ENCODE measurements at places on chromosomes 3 and 15.

GRCh38 chr3:32399030-32399620 is 7.5 kb downstream of the CMTM7 start:
- no peak for DNase-seq

GRCh38 chr3:21944251-21944650 is 193.2 kb upstream of the ZNF385D start:
- DNase-seq: no peak

DNA sequence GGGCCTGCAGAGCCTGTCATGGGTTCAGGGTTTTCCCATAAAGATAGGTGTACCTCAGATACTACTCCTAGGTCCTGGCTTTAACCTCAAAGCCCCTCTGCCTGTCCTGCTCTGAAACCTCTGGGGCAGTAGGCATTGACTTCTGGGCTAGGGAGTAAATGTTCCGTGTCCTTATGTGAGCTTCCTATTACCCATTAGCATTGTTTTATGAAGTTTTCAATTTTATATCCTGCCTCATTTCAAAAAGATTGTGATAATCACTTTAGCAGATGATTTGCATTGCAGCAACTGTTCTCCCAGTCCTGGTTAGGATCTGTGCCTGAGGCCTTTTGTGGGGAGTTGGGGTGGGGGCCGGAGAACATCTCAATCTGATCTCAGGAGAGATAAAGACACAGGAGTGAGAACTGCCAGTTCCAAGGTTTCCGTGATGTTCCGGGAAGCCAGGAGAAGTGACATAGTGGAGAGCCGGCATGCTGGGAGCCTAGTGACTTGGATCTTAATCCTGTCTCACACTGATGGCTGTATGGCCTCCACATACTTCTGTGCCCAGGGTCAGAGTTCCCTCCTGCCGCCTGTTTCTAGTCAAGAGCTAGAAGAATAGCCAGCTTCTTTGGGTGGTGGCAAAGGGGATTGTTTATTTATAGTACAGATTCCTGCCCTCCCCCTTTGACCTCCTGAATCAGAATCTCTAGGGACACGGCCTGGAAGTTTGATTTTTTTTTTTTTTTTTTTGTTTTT is 10.6 kb downstream of the TPM1 start:
- DNase-seq: no peak

- no peak for DNase-seq
Observed at GRCh38 chr3:70716832-70717231, 404.4 kb upstream of the MDFIC2 start.

DNA sequence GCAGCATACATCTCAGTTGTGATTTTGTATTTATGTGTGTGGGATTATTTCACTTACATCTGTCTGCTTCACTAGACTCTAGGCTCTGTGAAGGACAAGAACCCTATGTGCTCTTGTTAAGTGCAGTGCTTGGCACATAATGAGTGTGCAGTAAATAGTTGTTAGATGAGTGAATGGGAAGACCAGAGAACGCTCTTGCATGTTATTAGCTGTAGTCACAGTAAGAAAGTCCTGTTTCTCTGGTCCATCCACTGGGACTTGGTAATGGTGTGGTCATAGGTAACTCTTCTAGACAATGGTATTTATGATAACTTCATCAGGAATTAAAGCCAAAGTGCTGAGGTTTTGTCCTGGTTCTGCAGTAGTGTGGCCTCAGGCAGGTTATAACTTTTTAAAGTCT is 1.4 kb upstream of the AQP9 start:
- no peak for DNase-seq

GRCh38 chr3:52773361-52774065 is 2.8 kb upstream of the NEK4 start:
- DNase-seq: no peak

DNA sequence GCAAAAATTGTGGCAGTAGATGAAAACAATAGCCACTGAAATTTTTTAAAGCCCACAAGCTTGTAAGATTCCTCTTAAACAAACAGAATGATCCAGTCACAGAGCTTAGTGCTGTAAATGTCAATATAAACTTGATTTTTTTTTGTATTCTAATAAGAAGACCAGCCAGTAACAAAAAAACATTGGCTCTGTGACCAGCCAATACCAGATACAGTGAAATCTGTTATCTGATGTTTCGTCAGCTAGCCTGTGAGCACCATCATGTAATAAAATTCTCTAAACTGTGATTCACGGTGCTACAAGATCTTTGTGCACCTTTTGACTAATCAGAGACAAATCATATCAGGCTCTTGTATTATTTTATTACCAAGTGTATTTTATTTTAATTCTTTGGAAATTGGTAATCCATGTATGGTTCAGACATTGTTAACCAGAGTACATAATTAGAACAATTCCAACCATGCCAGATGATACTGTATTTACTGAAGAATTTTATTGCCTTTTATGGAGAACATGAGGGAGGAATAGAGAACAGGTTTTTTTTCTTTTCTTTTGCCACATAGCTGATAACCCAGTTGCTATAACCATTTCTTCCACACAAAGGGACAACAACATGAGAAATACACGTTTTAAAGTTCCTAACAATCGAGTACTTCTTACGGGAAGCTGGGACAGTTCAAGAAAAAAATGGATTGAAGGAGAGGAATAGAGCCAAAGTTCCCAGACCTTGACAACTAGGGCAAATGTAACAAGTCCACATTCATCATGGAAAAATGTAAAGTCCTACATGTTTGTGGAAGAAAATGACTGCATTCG is 71.9 kb downstream of the FILIP1L start:
- peak; percentile 90 for DNase-seq

GRCh38 chr3:45181496-45181895 is 35.3 kb upstream of the CDCP1 start:
- DNase-seq: no peak

DNA sequence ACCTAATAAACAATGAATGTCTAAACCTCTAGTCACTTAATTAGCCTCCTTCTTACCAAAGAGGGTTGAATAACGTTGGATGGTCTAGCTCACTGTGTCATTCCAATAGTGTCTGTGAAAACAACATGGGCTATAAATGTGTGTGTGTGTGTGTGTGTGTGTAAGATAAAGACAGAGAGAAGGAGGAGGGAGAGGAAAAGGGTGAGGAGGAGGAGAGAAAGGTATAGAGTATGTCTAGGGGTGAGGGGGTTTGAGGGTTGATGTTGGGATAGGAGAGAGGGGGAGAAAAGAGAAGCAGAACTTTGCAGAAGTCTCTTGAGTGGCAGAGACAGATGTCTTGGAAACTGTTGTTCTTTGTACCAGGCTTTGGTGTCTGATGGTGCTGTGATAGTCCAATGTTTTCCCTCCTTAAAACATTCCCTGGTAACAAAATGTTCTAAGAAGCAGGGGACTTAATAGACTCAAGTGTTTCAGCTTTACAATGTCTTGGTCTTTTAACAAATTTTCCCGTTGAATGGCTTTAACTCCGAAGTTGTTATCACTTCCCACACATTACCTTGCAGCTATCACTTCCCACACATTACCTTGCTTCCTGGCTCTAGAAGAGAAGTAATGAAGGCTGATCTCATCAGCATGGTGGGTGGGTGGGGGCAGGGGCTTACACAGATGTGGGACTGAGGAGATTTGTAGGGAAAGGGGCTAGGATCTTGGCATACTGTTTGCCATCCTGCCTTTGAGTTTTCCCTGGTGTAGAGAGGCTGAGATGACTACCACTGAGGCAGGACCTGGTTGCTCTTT is 57.8 kb upstream of the ETV5 start:
- no peak for DNase-seq

GRCh38 chr3:27166888-27167287 is 202.3 kb downstream of the NEK10 start:
- DNase-seq: peak; percentile 31

DNA sequence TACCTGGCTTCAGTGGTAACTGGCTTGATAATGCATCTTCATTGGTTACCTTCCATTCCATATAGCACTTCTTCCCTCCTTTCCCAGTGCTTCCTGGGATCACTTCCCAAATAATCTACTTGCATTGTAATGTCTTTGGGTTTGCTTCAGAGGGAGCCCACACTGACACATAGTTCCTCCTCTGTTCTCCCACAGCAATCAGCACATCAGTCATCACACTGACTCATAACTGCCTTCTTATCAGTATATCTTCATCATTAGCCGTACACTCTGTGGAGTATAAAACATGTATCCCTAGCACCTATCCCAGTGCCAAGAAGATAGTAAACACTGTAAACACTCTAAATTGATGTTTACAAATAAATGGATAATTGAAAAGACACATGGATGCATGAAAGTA is 91.4 kb upstream of the SCN10A start:
- no peak for DNase-seq

GRCh38 chr15:83443076-83443847 is 3.9 kb upstream of the SH3GL3 start:
- DNase-seq: peak; percentile 60

DNA sequence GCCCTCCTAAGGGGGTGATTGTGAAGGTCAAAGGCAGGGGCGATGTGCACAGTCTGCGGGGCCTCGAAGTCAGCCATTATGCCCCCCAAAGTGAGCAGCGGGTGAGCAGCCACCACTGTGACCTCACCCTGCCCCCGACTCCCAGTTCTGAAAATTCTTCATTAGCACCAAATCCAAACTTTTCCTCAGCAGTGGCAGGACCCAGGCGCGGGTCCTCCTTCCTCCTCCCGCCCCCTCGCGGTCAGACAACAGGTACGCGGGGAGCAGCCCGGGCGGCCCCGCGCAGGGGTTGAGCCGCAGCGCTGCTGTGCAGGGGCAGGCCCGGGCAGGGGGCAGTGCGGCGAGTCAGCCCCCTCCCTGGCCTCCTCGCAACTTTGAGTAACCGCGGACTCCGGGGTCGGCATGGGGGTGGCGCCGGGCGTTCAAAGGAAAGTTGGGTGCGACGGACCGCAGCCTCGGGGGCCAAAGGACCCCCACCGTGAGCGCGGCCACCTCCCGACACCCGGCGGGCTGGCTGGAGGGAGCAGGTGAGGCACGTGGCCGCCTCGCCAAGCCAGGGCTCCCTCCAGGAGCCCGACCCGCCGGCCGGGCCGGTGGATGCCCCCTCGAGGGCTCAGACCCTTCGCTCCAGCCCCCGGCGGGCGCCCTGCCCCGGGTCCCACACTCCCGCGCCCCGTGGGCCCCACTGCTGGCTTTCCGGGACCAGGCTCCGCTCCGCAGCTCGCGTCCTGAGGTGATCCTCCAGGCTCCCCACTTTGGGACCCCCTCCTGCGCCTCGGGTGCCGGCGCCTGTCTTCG is 49.4 kb upstream of the CCDC174 start:
- no peak for DNase-seq

GRCh38 chr3:72270072-72270681 is 485.2 kb upstream of the PROK2 start:
- DNase-seq: peak; percentile 36

- no peak for DNase-seq
Observed at GRCh38 chr15:35649575-35649974, 103.6 kb upstream of the DPH6 start.

- DNase-seq: no peak
Observed at GRCh38 chr3:64909011-64909410, 221.2 kb upstream of the ADAMTS9 start.

DNA sequence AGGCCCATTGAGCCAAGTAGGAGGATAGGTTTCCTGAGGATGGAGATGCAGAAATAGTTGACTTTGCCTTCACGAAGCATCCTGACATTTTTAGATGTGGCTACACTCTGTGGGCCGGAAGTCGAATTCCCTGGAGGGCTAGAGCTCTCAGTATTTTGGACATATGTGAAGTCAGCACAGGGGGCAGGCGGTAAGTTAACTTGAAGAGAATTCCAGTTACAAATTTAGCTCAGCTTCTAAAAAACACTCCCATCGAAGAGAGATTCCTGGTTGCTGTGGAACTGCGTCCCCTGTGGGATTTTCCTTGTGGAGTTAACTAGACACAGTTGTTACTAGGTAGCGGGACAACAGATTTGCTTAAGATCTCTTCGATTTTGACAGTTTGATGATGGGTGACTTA is 161.9 kb upstream of the RGMA start:
- DNase-seq: no peak

DNA sequence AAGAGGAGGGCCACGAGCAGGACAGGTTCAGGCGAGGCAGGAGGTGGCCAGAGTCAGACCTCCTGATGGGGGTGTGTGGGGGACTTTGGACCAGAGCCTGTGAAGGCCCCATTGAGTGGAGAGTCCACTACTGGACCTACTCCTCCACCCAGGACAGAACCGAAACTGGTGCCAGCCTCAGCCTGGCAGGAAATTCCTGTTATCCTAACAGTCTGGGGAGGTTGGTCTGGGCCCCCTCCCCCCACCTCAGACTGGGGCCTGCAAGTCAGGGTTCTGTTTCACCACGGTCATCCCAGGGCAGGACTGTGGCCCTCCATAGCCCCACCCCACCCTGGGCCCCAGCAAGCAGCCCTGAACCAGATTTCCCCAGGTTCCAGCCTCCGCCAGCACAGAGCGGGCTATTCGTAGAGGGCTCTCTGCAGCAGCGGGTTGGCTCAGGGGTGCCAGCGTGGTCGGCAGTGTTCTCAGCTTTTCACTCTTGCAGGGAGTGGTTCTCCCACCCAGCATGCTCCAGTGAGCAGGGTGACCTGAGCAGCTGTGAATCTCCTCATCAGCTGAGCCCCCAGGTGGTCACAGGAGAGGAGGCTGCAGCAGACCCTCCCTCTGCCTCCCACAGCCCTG is 217.3 kb downstream of the TBC1D2B start:
- DNase-seq: no peak

DNA sequence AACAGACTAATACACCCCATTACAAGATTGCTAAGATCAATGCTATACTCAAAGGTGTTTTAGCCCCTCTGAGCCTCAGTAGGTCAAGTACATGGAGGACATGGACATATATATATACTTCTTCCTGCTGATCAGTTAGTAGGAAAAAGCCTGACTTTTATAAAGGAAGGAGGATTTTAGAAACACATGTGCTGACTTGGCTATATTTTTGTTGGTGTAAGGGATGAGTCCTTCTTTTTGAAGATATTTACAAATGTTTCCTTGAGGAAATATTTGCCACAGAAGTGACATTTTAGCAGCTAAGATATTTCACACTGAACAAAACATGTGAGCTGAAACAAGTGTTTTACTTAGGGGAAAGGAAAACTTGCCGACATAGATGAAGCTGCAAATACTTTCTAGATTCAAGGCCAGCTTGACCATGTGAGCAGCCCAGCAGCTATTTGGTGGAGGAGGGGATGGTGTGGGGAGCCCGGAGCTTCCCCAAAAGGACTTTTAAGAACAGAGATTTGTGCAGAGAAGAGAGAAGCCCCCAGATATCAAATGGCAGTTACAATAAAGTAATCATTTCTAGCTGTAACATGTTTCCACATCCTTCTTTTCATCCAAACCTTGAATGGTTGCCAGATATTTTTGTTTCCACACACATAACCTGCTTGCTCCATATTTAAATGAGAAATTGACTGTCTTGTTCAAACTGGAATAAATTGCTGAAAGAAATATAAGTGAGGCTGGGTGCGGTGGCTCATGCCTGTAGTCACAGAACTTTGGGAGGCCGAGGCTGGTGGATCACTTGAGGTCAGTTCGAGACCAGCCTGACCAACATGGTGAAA is 111.7 kb upstream of the NR2F2 start:
- no peak for DNase-seq

- DNase-seq: peak; percentile 43
Observed at GRCh38 chr15:39140060-39140604, 440.7 kb upstream of the THBS1 start.

GRCh38 chr3:173007079-173007723 is 133.8 kb downstream of the SPATA16 start:
- no peak for DNase-seq

GRCh38 chr3:150097588-150097890 is 126.8 kb upstream of the PFN2 start:
- peak; percentile 43 for DNase-seq

Data from NCI-H226 (cell line).